ENCODE measurements at places on chromosomes 2 and 18.

DNA sequence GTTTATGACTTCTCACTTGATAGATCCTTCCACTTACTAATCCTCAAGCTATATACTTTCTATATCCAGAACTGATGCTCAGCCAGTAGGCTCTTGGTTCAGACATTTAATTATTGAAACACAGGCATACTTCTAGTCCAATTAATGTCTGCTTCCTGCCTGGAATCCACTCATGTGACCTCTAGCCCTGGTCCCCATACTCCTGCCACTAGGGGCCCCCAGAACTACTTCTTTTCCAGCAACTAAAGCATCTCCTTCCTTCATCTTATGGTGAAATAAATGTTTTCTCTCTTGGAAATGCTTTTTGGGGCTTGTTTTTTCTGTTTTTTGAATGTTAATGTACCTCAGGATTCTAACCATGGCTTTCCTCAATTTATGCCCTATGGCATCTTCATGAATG, 527.6 kb downstream of the SATB2 start:
- DNase-seq: no peak

DNA sequence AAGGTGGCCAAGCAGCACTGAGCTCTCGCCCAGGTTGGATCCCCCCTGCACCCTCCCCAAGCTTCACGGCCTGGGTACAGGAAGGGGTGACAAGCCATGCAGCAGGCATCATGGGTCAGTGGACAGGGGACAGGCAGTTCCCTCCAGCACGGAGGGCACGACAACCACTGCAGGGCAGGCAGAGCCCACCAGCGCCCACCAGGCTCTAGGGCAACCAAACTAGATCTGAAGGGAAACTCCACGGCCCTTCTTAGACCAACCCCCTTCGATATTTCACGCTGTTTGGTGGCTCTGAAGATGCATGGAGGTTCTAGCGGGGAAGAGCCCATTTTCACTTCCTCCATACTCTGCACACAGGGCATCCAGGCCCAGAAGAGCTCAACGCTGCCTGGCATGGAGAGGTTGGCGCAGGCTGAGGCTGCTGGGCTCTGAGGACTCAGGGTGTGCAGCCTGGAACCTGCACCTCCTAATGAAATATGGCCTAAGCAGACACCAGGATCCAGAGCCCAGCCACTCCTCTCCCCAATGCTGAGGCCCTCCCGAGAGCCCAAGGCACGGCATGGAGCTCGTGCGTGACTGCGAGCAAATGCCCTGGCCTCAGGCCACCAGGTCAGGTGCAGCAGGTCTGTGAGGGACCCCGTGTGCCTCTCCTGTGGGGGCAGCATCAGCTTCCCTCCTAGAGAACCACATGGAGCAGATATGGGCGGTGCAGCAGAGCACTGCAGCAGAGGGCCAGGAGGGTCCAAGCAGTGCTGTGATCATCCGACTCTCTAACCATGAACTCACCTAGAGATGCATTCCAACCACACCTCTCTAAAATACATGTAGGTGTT, 8.7 kb upstream of the MTERF4 start:
- DNase-seq: no peak

- no peak for DNase-seq
Measured at GRCh38 chr2:237297421-237298150, 116.4 kb downstream of the COL6A3 start.

GRCh38 chr2:119914266-119914665, 98.6 kb upstream of the EPB41L5 start:
- no peak for DNase-seq

DNA sequence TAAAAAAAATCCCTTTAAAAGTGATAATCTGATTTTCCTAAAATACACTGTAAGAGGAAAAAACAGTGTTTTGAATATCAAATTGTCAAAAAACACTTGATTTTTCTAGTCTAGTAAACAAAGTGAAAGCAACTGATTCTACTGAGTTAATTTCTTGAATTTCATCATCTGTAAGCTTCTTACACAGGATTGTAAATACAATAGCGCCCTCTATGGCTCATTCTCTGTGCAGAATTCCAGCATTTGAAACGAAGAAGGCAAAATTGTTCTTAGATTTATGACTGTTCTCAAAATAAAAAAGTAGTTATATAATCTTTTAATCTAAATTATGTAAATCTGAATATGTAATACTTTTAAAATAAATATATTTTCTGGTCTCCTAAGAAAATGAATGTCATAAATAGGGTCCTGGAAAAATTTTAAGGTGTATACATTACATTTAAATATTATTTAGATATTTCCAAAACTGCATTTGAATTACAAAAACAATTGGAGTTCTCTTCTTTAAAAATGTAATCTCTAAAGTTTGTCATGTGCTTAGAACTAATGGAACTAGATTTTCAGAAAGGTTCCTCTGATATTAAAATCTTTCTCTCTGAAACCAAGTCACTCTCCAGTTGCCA, 176.9 kb upstream of the MC4R start:
- DNase-seq: peak; percentile 18

DNA sequence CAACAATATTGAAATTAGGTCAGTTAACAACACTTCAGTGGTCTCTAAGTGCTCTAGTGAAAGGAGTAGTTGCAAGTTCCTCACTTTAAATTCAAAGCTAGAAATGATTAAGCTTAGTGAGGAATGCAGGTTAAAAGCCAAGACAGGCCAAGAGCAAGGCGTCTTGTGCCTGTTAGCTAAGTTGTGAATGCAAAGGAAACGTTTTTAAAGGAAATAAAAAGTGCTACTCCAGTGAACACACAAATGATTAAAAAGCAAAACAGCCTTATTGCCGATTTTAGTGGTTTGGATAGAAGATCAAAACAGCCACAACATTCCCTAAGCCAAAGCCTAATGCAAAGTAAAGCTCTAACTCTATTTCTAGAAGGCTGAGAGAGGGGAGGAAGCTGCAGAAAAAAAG, 44.7 kb downstream of the ANTXR1 start:
- DNase-seq: no peak

DNA sequence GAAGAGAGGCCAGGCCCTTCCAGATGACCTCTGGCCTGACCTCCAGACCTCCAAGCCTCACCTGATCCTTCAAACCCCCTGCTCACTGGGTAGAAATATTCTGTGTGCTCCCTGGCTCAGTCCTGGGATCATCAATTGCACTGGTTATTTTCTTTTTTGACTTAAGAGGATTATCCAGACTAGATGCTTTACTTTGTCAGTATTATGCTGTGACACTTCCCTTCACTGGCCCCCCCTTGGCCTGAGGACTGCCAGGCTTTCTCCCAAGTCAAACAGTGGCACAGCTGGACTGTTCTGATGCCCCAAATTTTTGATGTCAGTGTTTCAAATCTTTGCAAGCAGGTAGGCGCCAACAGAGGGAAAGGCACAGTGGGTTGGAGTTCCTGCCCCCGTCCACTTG, 156.3 kb upstream of the SKOR2 start:
- no peak for DNase-seq

DNA sequence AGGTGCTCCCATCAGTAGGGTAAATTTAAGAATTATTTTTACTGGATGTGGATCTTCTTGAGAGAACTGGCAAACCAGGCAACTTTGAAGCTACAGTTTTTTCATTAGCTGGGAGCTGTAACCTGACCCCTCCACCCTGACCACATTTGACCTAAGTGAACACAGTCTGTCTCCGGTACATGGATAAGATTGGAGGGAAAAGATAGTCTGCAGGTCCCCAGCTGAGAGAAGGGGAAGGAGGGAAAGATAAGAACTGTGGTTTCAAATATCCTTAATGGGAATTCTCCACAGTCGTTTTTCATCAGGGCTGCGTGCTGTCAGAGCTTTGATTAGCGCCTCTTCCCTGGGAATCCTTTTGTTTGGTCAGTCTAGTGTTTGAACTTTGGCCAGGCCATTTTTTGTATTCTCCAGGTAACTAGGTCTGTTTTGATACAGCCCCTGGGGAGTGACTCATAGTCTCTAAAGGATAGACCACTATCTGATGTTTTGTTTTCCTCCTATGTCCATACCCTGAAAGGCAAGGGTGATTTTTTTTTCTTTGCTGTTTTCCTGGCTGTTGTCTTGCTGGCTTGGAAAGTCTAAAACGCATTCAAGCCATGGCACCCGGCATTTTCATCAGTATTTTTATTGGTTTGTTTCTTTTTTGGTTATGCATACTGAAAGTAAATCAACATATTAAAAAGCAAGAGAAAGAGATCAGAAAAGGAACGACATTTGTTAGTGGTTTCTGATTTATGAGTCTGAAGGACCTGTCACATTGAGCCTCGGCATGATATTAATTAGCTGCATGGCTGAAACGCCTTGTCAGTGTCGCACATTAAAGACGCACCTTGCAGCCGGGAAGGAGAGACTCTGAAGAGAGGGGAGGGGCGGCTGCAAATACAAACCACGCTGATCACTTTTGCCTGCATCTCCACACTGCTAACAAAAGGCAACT, 183.4 kb upstream of the FN1 start:
- no peak for DNase-seq

DNA sequence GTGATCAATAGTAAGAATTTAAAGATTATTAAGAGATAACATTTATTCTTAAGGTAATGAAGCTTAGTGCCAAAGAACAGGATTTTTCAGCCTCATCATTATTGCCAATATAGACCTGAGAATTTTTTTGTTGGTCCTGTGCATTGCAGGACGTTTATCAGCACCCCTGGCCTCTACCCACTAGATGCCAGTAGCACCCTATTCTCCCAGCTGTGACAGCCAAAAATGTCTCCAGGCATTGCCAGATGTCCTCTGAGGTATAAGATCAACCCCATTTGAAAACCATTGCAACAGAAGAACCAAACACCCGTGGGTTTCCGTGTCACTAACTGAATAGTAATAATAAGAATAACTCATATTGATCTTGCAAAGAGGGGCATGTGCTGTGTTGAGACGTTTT, 700.0 kb upstream of the SOX11 start:
- DNase-seq: no peak

GRCh38 chr2:127122361-127123027, 15.5 kb upstream of the BIN1 start:
- no peak for DNase-seq

- no peak for DNase-seq
Measured at GRCh38 chr2:199910338-199911051, 598 bp upstream of the C2orf69 start.

- no peak for DNase-seq
Measured at GRCh38 chr2:75553935-75554531, 6.7 kb downstream of the EVA1A start.

DNA sequence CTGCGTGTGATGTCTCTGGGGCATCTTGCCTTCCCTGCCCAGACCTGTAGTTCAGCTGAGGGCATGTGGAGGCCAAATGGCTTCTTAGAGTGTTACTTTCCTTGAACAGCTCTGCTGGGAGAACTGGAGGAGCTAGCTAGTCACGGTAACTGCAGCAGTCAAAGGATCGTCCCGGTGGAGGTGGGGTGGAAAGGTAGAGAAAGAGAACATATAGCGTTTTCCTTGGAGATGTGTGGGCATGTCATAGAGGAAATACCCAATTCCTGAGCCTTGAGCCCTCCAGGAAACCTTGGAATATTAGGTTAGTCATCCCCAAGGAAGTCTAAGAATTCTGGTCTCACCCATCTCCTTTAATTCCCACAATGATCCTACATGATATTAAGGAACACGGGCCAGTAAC, 33.5 kb upstream of the IL37 start:
- no peak for DNase-seq

GRCh38 chr2:111702804-111703196, 181.2 kb downstream of the ANAPC1 start:
- DNase-seq: no peak

DNA sequence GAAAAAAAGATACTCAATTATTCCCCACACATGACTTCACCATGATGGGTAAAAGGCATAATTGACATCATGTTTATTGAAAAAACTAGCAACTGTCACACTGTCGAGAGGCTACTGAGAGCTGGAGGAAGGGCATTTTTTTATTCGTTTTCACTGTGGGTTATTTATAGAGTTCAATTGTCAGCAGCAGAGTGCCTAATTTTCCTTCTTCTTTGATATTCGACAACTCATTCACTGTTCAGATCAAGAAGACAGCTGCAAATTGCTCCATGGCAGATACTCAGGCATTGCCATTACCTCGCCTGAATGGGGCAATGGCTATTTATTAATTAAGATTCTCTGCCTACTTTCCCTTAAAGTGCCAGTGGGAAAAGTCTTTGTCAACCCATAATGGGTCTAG, 197.5 kb upstream of the NRP2 start:
- no peak for DNase-seq

DNA sequence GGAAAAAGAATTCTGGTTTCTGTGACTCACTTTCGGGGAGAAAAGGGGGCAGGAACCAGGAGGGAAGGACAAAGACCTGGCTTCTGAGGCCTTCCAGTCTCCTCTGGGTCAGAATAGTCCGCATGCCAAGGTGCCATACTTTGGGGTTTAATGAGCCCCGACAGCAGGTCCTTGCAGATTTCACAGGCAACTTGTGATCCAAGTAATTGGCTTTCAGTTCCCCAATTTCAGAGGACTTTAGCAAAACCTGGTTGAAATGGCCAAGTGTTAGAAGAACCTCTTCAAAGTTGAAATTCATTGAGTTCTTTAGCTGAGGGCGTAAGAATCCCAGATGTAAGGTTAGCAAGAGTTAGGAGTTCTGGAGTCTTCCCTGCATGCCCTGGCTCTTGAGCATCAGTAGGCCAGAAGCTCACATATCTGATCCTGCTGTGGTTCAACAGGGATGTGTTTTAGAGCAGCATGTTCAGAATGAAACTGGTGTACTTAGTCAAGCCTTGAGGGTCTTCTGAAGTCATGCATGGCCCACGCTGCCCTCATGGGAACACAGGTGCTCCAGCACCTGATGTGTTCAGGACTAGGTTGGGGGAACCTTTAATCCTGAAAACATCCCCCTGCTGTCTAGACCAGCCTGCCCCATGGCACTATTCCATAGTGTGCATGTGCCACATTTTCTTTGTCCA, 143.0 kb downstream of the NUP35 start:
- DNase-seq: no peak

GRCh38 chr2:109442715-109443319, 170.9 kb downstream of the SEPTIN10 start:
- DNase-seq: no peak

- no peak for DNase-seq
Measured at GRCh38 chr2:120937686-120938044, 202.0 kb downstream of the GLI2 start.

- no peak for DNase-seq
Measured at GRCh38 chr2:229738024-229738625, 23.8 kb upstream of the DNER start.
